Activated T-helper 9 cell treated with anti-CD3 and anti-CD28 coated beads, Interleukin-2, amount 50 U/mL, for 16 hours (primary cell): ENCODE measurements at places on chromosomes 7 and 10.

GRCh38 chr7:42103456-42103855, 133.6 kb downstream of the GLI3 start:
- DNase-seq = no peak

- no peak for DNase-seq
Observed at GRCh38 chr7:135664046-135664589, 1.8 kb downstream of the STMP1 start.

- DNase-seq = no peak
Observed at GRCh38 chr10:8061274-8062211, 7.1 kb downstream of the GATA3 start.

DNA sequence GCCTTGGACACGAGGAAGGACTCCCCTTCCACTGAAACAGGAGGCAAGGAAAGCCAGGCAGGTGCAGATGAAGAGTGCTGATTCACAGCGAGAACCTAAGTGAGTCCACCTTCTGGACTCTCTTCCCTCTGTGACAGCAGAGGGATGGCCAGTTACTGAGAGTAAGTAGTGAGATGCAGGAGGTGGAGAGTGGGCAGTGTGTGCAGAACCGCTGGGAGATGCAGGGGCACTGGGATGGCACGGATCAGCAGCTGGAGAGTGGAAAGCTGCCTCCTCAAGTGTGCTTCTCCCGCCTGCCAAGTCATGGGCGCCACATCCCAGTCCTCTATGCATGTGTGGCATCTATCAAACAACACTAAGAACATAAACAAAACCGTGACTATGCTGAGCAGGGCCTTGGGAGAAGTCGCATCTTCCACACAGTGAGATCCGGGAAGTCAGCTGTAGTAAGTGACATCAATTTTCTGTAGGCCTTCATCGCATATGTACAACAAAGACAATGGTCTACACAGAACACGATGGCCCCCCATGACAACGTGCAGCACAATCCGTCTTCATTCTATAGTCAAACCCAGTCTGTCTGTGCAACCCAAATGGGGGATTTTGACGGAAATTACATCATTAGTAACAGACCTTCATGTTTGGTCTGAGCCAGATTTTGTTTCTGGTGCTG, 217.4 kb upstream of the KLF14 start:
- DNase-seq = no peak

- no peak for DNase-seq
Observed at GRCh38 chr7:143321734-143322133, 5.8 kb downstream of the CLCN1 start.

DNA sequence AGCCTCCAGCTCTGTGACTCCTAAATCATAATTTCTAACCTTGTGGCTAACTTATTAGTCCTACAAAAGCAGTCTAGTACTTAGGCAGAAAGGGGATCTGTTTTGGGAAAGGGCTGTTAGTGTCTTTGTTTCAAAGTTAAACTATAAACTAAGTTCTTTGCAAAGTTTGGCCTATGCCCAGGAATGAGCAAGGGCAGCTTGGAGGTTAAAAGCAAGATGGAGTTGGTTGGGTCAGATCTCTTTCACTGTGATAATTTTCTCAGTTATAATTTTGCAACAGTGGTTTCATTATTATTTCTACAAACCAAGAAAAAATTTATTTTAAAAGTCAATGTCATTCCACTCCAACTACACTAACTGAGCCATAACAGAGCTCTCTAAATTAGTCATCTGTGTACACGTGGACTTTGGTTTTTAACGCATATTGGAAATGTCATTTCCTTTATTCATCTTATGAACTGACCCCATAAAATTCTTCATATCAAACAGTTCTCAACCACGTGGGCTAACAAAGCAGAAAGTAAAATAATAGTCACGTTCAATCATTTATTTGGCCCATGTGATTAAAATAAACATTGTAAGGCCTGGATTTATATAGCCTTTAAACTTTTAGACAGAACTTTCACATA, 143.2 kb upstream of the C7orf33 start:
- DNase-seq = no peak

GRCh38 chr10:35194906-35195305, 68.3 kb downstream of the CREM start:
- DNase-seq = no peak

DNA sequence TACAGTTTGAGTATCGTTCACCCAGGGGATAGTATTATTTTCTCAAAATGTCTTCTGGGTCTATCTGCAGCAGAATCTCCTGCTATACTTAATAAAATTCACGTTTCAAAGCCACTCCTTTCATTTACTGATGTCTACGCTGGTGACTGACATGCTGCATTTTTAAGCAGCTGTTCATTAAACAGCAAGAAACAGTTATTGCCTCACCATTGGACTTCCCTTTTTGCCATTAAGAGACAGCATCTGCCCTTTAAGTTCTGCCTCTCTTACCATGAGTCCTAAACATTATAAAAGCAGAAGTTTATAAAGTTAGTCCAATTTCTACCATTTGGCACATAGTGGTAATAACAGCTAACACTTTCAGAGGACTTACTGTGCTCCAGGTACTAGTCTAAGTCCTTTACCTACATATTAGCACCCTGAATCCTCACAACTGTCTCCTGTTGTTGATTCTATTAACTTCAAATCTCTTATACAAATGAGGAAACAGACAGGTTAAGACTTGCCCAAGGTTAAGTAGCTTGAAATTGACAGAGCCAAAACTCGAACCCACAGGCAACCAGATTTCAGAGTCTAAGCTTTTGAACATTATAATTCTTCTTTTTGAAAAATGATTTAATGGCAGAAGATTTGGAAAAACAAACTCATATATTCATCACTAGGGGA, 169.5 kb downstream of the SNX13 start:
- DNase-seq = no peak

DNA sequence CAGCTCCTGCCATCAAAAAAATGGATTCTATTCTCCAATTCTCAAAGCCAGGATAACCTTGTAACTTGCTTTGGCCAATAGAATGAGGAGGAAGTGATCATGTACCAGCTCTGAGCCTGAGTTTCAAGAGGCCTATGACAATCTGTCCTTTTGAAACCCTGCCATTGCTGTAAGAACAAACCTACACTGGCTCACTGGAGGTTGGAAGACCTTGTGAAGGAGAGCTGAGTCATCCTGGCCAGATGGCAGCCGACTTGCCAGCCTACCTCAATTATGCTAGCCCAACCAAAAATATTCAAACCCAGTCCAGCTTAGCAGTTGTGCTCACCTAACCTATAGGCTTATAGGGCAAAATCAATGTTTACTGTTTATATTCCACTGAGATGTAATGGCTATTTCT, 93.0 kb downstream of the HGF start:
- DNase-seq = no peak

DNA sequence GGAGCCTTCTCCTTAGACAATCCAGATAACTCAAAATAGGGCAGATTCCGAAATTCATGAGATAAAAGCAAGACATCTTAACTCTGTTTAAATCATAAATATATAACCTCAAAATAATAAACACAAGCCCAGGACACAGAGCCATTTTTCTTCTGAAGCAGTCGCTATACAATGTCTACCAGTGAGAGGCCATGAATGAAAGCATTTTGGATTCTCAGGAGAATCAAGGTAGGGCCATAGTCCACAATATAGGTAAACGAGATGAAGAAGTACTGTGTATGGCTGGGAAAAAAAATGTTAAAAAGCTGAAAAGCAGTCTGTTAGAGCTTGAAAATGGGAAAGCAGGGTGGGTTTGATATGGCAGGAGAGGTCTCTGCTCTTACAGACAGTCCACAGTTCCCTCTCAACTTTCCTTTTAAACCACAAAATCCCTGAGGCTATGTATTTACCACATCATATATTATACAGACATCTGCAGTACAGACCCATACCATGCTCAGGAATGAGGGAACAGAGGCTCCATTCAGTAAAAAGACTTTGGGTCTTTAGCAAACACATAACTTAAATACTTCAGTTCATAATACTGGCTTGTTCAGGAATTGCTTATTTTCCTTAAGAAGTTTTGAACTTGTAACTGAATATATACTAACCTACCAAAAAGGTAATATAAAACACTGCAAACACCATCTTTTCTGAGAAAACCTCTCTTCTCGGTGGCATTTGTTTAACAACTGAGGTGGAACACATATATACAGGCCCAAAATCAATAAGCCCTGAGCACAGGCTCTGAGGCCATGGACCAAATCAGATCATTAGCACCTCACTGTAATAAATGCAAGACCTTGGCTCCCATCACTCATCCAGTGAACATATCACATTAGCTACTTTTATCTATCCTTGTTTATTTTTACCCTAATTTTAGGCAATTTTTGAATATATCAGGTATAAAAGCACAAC, 109.3 kb downstream of the SORBS1 start:
- DNase-seq = no peak

- no peak for DNase-seq
Observed at GRCh38 chr10:74799721-74800221, 26.6 kb upstream of the KAT6B start.

DNA sequence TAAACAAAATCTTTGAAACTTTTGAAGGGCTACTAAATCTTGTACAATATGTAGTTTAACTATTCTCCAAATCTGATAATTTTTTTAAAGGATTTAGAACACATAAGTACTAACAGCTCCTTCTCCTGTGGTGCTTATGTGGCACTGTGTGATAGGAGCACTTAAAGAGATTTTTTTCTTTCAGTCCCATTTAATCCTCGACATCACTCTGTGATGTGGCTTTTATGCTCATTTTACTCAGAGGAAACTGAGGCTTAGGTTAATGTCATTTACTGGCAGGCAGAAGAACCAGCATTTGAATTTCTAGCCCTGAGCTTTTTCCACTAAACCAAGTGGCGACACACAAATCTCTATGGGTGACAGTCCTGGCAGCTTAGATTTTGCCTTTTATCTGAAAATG, 92.4 kb downstream of the SAMD9 start:
- no peak for DNase-seq

- DNase-seq = no peak
Observed at GRCh38 chr7:95690367-95690947, 81.9 kb upstream of the DYNC1I1 start.

- no peak for DNase-seq
Observed at GRCh38 chr7:36245684-36246299, 92.7 kb downstream of the EEPD1 start.

DNA sequence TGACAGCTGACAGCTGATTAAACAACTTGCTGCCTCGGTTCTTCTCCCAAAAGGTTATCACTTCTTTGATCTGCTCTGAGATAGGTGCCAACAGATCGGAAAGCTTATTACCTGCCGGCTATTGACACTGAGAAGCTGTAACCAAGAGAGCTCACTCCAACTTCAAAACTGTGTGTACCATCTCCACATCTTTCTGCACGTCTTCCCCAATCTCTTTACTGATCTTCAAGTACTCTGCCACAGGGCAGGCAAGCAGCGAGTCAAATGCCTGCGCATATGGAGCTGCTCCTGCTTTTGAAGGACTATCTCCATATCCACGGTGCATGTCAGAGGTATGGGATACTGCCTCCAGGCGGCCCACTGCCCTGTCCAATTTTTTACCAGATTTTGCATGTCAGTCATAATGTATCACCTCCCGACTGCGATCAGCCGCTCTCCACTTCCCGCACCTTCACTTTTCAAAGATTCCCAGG, 352 bp upstream of the ZNF485 start:
- no peak for DNase-seq

DNA sequence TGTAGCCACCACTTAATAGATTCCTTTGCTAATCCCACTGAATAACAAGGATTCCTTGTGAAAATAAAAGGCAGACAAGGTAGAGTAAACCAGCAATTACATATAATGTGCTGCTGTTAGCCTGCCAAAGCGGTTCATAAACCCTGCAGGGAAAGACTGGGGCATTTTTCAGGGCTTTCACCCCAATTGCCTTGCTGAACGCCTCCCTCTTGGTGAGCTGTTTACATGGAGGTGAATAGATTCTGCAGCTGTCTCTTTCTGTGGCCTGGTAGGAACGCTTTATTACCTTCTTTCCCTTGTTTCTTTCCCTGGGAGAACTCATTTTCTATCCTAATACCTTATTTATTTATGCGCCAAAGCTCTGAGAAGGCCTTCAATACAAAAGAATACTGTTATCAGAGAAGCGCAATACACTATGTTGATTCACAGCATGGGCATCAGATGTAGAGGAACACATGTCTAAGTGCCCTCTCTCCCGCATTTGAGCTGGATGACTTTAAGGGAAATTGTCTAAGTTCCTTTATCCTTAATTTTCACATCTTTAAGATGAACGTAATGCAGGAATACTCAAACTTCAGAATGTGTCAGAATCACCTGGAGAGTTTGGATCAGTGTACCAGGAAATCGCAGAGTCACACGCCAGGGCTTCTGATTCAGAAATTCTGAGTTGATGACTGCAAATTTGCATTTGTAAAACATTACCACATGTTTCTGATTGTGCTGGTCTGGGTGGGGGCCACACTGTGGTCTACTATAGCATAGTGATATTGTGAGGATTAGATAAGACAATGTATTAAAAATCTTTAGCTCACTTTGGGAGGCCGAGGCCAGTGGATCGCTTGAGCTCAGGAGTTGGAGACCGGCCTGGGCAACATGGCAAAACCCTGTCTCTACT, 1203.8 kb downstream of the SORCS3 start:
- no peak for DNase-seq

- no peak for DNase-seq
Observed at GRCh38 chr10:21727452-21728168, 193.6 kb downstream of the MLLT10 start.

DNA sequence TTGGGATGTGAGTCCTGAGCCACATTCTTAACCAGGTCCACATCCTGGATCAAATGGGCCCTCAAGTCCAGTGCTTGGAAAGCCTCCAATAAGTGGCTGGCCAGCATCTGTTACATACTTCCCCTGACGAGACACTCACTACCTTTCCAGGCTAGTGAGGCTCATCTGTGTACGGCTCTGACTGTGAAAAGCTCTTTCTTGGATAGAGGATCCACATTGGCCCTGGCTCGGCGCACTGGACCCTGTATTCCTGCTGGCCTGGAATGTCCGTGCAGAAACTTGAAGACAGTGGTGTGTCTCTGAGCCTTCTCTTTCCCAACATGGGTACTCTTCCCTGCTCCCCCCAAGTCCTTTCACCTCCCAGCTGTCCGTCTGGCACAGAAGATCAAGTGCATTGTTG, 35.5 kb downstream of the MYL10 start:
- no peak for DNase-seq

DNA sequence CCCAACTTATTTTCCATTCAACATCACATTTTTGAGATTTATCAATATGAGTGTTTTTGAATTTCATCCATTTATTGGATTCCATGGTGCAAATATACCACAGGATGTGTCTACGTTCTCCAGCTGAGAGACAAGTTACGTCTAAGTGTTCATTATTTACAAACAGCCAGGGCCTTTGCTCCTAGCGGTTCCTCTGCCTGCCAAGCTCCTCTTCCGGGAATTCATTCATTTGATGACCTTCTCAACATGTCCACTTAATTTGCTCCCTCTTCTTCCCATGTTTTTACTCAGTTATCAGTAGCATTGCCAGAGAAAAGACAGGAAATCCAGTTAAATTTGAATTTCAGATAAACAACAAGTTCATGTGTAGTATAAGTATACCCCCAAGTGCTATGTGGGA, 321.7 kb downstream of the PRPF18 start:
- DNase-seq = no peak

GRCh38 chr10:90930971-90931871, 10.3 kb upstream of the ANKRD1 start:
- DNase-seq = no peak

- DNase-seq = no peak
Observed at GRCh38 chr10:108582387-108582786, 1340.9 kb downstream of the XPNPEP1 start.
